ENCODE measurements at places on chromosomes 13 and 19.

DNA sequence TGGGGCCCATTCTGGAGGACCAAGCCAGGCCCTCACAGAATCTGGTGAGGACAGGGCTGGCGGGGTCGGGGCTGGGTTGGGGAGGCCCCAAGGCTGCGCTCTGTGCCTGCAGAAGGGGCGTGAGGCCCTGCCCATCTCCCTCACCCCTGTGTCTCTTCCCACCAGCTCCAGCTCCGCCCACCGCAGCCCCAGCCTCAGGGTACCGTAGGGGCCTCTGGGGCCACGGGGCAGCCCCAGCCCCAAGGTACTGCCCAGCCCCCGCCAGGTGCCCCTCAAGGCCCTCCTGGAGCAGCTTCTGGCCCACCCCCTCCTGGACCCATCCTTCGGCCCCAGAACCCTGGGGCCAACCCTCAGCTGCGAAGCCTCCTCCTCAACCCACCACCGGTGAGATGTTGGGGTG is 15.4 kb upstream of the PTOV1 start:
- DNase-seq = no peak

DNA sequence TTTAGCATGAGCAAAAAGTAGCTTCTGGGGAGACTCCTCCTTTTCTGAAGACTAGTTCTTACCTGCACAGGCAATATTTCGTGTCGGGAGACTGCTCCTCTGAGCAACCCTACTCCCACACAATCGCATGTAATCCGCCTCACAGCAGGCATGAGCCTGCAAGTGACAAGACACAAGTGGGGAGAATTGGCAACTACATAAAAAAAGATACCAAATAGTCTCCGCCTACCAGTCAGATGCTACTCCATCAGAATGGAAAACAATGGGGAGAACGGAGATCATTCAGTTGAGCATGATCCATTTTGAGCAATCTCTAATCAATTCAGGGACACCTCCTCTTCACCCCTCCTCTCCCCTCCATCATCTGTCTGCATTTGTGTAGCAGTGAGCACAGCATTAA is 321.0 kb downstream of the COG6 start:
- DNase-seq = no peak

- DNase-seq = no peak
Observed at GRCh38 chr13:31418186-31418585, 218.4 kb downstream of the B3GLCT start.

DNA sequence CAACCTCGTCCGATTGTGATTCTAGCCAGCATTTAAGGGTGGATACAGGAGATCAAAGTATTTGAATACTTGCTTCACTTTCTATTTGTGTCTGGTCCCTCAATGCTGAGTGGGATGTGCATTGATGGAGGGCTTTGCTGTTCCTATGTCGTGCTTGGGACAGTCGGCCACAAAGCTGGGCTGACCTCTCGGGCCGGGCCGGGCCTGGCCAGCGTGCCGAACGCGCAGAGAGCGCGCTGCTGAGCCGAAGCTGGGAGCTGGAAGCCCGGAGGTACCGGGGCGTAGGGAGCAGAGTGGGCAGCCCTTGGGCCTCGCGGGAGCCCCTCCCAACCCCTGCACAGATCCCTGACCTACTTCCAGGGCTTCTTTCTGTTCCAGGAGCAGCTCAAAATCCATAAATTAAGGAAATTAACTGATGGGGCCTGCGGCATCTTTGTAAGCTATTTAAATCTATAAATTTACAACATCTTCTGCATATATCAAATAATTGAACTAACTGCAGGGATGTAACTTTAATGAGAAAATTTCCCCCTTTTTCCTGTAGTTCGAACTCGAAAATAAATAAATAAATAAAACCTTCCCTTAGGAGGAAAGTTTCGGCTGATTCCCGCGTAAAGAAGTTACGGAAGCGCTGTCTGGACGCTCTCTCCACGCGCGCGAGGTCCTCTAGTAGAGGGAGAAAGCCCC is 1.8 kb upstream of the KCTD15 start:
- DNase-seq = no peak

DNA sequence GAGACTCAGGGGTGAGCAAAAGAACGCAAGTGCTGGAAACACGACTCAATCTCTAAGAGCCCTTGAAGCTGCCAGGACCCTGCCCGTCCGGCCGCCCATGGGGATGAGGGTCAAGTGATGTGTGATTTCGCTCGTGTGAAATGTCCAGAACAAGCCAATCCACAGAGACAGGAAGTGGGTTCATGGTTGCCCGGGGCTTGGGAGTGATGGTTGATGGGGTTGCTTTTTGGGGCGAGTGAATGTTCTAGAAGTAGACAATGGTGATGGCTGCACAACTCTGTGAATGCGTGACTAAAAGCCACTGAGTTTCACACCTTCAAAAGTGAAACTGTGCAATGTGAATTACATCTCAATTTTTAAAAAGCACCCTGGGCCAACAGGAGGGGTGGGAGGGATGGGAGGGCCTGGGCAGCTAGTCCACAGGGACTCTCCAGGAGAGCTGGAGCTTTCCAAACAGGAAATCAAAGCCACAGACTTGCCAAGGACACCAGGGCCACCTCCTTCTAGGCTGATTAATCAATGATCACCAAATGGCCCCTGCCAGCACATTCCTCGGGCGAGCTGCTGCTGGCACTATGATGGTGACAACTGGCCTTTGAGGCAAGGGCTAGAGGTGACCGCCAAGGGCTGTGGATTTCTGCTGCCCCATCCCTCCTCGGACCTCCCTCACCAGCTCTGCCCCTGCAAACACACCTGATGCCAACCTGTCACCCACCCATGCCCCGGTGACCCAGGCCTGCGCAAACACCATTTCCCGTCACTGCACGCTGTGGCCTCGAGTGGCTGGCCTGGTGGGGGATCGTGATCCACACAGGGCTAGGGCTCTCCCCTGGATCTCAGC is 14.0 kb downstream of the DPP9 start:
- no peak for DNase-seq

Measured in hematopoietic multipotent progenitor cell treated with erythropoietin and hydrocortisone succinate and interleukin-3 and kit ligand, for 17 days (in vitro differentiated cells).